GM10248 (cell line): ENCODE measurements at places on chromosomes 4 and X.

DNA sequence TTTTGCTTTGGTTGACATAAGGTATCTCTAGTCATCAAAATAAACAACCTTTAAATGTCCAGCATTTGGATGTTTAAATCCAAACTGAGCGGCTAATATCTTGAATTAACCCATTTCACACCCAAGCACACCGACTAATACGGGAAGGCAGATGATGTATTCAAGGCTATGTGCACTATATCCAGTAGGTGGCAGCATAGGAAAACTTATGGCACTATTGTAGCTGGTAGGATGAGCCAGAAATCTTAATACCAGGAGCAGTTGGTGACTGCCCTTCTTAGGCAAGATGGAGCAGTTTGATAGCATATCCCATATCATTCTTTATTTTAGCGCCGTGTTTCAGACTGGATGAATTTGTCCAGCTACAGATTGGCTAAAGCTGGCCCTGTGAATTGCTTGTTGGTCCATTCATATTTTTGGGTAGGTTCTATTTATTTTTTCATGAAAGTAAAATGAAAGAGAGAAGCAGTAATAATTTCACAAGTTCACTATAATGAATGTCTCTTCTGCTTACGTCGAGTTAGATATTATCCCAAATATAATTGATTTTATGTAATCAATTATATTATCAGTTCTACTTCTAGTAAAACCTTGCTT lies 24.4 kb downstream of the UCHL1 start:
- peak; percentile 77 for DNase-seq

GRCh38 chr4:187158003-187158402 lies 434.3 kb upstream of the FAT1 start:
- no peak for DNase-seq

GRCh38 chr4:69546134-69546765 lies 50.5 kb upstream of the UGT2B4 start:
- DNase-seq: no peak

- DNase-seq: no peak
These were observed 53.2 kb upstream of the CDKN2AIP start for GRCh38 chr4:183391204-183391603.

DNA sequence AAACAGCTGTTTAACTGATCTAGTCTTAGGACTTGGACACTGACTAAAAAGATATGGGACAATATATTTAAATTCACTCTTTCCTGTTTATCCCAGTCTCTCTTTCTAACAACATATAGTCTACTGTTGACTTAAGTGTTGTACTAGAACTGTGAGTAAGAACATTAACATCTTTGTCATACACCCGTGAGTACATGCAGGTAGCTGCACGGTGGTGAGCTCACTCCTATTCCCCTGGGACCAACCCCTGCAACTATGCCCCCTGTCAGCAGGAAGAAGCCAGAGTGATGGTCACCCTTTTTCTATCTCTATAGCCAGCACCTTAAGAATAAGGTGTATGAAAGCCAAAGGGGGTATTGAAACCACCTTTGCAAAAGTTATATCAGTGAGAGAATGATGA lies 17.6 kb downstream of the TBL1X start:
- DNase-seq: no peak

DNA sequence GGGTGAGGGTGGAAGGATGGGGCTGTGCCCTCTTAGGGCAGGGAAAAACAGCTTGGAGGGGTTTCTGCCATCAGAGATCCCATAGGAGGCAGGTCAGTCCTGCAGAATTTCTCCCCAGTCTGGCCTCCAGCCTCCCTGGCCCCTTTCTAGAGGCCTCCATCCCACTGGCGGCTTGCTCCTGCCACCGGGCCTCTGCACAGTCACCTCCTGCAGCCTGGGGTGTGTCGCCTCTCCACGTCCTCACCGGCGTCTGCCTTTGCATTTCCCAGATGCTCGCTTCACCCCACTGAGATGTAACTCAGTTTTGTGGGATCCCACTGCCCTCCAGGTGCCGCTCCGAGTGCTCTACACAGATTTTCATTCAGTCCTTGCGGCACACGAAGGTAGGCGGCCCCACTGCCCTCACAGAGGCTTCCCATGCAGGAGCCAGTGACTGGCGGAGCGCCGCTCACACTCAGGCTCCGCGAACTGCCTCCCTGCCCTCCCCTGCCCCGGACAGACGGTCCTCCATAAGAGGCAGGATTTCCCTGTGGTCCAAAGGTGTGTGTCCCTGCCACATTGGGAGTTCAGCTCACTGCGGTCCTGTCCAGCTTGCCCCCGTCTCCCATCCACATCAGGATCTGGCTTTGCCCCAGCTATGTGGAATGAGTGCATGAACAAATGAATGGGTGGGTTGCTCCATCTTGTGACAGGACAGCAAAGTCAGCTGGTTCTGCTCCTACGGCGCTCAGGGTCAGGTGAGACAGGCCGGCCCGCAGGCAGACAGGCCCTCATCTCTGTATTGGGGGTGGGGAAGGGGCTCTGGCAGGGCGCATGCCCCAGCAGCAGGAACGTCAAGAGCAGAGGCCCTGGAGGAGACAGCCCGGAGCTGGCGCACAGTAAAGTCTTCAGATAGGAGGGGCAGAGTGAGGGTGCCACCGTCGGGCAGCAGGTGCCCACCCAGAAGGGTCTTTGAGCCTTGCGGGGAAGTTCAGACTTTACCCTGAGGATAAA lies 2.7 kb upstream of the TMEM271 start:
- no peak for DNase-seq

- no peak for DNase-seq
These were observed 193.8 kb downstream of the BCOR start for GRCh38 chrX:39903937-39904336.

- DNase-seq: peak; percentile 69
These were observed 1.8 kb downstream of the TBC1D1 start for GRCh38 chr4:37892641-37893040.

DNA sequence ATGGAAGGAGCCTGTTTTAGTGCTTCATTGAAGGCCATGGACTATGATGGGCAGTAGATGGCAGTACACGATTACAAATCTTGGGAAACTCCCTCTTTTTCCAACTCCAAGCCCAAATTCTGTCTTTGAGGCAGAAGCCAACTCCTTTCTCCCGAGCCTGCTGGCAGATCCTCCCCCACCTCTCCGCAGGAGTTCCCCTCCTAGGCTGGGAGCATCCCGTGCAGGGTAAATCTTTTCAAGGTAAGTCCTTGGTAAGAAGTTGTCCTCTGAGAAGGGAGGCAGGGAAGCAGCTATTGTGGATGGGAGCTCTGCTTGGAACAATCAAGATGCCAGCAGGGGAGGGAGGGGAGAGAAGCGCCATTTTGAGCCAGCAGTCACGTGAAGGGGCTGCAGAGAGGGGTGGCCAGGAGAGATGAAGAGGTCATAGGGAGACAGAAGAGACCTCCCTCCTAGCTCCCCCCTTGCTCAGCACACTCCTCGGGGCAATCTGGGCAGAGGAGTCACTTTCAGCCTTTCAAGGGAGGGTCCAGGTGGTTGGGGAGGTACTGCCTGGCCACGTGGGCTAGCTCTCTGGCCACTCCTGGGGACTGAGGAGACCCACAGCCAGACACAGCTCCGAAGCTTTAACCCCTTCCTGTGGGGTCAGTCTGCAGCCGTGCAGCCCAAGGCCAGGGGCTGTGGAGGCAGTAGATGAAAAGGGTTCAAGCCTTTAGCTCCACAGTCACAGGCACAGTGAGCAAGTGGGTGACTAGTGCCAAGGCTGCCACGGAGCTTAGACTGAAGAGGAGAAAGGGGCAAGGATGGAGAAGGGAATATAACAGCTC lies 9.6 kb downstream of the CC2D2A start:
- DNase-seq: peak; percentile 54

- DNase-seq: no peak
These were observed 13.1 kb upstream of the NDST4 start for GRCh38 chr4:115126491-115126890.

DNA sequence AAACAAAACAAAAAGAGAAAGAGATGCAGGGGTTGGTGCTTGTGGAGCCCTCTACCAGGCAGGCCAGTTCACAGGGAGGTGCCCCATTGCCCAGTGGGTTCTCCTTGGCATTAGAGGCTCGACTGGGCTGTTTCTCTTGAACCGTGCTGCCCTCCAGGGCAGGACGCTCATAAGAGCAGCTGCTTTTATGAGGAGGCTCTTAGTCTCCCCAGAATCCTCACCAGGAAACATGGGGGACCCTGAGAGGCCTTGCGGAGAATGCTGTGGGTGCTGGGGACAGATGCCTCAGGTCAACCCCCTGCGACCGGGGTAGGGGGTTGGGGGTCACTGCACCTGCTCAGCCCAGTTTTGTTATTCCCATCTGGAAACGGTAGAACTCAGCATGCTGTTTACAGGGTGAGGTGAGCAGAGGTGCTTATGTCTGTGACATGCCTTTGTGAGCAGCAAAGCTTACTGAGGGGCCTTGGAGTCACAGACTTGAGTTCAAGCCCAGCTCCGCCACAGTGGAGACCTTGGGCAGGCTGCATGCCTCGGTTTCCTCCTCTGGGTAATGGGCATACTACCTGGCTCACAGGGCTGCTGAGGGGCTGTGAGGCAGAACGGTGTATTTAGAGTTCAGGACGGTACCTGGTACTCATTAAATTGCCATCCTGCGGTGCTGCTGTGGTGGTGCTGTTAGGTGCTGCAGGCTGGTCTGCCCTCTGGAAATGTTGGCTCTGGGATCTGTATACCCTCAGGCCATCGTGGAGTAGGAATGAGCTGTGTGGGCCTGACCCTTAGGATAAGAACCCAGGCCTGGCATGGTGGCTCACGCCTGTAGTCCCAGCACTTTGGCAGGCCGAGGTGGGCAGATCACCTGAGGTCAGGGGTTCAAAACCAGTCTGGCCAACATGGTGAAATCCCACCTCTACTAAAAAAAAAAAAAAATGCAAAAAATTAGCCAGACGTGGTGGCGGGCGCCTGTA lies 5.7 kb downstream of the TBC1D14 start:
- no peak for DNase-seq

DNA sequence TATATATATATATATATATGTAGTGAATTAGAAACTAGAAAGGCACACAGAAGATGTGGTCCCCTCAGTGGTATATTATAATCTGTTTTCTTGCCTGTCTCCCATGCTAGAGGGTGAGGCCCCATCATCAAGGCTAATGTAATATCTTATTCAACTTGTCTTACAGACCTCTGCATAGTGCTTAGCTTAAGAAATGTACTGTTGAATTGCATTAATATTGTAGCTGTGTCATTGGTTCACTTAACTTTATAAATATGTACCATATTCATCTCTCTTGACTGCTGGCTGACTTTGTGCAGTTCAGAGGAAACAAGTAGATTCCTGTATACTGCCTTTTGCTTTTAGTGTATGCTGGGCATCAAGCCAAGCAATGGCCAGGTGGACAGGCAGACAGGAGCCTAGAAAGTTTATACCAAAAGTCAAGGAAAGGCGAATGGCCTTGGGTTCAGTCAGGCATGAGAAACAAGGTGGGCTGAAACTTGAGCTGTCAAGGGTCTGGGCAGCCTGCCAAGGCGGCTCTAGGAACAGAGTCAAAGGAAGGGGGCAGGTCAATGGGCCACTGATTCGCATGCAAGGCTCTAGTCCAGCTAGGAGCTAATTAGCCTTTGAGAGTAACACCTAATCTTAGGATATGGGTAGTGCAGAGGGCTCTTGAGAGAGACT lies 78.8 kb upstream of the LEF1 start:
- no peak for DNase-seq

GRCh38 chr4:40409835-40410234 lies 74.7 kb downstream of the CHRNA9 start:
- DNase-seq: no peak

DNA sequence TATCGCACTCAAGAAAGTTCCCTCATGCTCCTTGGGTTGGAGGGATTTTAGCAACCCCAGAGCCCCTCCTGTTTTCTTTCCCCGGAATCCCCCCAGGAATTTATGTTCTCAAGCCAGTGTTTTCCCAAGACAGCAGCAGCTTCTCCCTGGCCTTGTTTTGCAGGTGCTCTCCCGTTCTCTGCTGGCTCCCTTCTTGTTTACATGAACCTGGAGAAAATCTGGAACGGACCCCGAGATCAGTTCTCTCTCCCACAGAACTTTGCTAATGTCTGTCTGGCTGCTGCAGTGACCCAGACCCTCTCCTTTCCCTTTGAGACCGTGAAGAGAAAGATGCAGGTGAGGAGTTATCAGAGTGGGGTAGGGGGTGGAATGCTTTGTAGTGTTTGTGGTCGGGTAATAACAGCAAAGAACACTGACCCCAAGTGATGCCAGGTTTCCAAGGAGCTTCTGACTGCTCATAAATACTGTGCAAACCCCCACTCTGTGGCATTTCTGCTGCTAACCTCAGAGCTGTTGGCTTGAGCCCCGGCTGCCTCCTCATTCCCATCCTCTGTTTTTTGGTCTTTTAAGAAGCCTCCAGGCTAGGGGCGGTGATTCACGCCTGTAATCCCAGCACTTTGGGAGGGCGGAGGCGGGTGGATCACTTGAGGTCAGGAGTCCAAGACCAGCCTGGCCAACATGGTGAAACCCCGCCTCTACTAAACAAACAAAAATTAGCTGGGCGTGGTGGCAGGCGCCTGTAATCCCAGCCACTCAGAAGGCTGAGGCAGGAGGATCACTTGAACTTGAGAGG lies 11.1 kb downstream of the SLC25A43 start:
- no peak for DNase-seq

GRCh38 chr4:80393970-80394250 lies 58.4 kb downstream of the CFAP299 start:
- DNase-seq: no peak

- DNase-seq: no peak
These were observed 41.8 kb upstream of the PDLIM5 start for GRCh38 chr4:94409962-94410361.

DNA sequence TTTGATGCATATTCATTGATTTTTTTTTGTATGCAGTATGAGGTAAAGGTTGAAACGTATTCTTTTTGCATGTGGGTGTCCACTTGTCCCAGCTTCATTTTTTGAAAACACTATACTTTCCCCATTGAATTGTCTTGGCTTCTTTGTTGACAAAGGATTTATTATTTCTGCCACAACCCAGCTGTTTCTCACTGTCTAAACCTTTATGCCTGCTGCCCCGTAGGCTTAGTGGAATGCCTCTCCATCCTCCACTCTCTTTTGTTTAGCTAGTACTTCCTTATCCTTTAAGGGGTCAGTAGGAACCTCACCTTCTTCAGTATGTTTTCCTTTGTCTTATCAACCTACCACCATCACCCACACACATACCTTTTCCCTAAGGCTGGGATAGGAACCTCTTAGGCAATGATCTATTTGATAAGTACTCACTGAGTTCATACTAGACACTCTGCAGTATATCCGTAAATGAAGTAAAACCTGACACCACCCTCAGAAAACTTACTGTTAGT lies 8.5 kb downstream of the FMR1 start:
- no peak for DNase-seq

DNA sequence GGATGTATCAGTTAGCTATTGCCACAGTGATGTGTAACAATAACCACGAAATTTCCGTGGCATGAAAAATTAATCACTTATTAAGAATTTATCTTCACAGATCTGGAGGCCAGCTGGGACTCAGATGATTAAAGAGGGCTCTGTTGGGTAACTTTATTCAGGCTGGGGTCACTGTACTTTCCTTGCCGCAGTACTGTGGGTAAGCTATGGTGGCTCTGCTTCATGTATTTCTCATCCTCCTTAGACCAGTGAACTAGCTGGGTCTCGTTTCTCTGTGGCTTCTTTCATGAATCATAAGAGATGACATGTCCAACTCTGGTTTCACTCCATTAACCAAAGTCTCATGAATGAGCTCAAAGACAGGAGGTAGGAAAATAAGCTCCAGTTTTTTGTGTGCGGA lies 13.5 kb downstream of the TEX13B start:
- DNase-seq: no peak
